Lung (tissue), 17 donors: ENCODE measurements at places on chromosomes 11 and 22.

GRCh38 chr11:107372439-107372838, 85.2 kb downstream of the CWF19L2 start:
- DNase-seq, result no peak

DNA sequence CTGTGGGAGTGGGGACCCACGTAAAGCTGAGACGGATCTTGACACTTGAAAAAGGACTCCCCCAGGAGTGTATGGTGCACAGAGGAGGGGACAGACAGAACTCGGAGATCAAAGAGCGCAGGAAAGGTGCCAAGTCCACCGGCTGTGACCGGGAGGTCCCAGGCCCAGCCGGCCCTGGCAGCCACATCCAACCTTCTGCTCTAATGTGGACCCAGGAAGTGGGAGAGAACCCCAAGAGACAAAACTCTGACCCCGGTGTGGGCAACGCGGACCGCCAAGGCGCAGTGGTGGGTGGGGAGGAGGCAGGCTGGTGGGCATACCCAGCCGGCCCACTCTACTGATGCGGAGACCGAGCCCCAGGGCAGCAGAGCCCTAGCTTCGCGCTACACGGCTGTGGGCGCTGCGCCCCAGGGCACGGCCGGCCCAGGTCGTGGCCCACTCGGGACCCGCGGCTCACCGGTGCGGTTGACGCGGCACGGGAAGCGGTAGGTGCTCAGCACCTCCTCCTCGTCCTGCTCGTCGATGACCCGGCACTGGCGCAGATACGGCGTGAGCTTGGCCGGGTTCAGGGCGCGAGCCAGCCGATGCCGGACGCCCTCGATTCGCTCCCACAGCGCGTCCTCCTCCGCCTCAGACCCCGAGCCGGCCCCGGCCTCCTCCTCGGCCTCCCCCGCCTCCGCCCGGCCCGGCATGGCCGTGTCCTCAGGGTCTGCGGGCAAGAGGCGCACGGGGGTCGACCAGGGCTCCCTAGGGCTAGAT, 527 bp downstream of the CARD10 start:
- peak; percentile 26 for DNase-seq

DNA sequence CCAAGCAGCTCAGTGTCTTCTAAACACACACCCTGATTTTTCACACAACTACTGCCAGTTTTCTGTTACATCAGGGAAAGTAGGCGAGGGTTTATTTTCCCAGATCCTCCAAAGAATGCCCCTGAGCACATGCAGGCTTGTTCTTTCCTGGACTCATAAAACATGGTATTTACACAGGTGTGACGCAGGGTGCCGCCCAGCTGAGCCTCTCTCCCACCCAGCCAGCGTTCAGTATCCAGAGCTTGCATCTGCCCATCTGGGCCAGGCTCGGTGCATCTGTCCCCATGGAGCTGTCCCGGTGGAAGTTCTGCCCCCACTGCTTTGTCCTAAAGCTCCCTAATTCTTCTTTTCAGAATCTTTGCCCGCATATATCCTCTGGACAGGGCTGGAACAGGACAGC, 44.8 kb upstream of the ISX start:
- DNase-seq, result no peak

GRCh38 chr22:29167032-29167911, 38.4 kb upstream of the EMID1 start:
- no peak for DNase-seq

DNA sequence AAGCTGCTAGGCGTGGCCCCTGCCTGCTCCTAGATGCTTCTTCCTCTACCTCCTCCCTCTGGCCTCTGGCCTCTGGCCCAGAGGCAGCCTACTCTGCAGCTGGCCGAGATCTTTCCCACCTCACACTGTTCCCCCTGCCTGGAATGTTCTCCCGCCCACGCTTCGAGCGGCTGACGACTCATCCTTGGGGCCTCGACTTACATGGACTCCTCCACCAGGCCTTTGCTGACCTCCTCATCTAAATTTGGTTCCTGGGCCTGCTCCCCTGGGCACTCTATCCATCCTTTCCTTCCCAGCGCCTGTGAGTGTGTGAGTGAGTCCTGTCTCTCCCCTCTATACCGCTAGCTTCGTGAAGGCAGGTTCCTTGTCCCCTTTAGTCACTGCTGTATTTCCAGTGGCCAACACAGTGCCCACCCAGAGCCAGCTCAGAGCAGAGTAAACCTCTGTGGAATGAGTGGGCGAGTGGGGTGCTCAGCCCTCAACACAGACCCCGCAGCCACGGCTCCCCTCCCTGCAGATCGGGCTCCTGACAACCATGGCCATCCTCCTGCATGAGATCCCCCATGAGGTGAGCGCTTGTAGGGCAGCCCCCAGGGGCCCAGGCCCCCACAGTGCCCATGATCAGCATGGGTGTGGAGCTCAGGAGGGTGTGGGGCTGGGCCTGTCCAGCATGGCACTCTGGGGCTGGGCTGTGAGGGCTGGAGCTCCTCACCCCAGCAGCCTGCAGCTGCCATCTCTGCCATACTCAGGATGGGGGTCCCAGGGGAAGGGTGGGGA, 5.7 kb downstream of the SLC39A13 start:
- DNase-seq, result peak; percentile 32

- no peak for DNase-seq
Observed at GRCh38 chr11:61256710-61257482, 15.9 kb downstream of the PGA5 start.

- DNase-seq, result peak; percentile 65
Observed at GRCh38 chr11:78957476-78958245, 383.0 kb upstream of the NARS2 start.

GRCh38 chr11:38005597-38005996, 1407.6 kb upstream of the RAG2 start:
- no peak for DNase-seq

GRCh38 chr11:118078911-118079411, 2.1 kb downstream of the TMPRSS4 start:
- DNase-seq, result no peak

DNA sequence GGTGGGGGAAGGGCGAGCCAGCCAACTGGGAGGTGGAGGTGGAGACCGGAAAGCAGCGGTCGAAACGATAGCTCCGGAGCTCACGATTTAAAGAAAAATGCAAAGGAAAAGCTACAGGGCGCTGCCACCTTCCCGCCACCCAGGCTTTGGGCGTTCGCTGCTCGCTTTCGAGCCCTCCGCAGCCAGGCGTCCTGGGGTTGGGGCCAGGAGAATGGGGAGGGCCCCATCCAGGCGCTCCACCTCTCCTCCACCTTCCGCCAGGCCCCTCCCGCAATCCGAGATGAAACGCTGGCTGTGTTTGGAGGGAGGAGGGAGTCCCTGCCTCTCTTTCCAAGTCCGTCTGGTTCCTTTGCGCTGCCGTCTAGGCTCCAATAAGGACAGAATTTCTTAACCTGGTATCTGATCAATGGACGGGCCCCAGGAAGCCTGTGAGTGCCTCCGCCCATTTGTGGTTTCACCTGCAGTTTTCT, 483 bp upstream of the ABTB2 start:
- peak; percentile 60 for DNase-seq

DNA sequence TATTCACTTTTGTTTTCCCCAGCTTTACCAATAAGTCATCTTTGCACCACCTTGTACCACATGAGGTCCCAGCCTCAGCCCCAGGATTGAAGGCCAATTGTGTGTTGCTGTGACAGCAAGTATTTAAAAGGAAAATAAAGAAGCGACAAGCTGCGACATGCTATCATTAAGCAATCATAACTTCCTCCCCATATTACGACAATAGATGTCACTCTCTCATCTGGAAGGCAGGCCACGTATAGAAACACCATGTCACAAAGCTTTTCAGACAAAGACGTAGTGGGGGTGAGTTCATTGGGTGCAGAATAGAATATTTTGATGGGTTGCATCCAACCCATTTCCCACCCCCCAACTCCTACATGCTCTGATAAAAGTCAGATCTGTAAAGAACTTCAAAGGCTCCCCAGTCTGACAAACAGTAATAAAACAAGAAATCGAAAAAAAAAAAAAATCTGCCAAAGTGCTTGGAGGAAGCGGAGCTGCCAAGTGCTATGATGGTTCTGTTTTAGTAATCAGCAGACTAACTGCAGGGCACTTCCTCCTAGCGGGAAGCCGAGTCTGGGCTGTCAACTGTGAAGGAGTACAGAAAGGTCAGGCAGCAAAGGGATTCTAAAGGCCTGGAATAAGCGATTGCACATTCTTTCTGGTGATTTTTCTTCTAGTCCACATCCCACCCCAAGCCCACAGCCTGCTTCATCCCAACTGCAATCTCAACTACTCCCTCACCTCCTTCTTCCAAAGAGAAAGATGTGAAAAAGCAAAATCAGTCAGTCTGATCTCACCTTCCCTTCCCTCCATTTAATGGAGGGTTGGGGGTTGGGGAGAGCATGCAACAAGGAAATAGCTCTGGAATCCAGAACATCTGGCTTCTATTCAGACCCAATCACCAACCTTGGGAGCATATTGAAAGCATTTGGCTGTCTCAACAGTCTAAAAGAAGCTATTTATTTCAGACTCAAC, 131.4 kb upstream of the UBASH3B start:
- DNase-seq, result peak; percentile 86

- DNase-seq, result no peak
Observed at GRCh38 chr11:60791153-60791933, 6.2 kb downstream of the MS4A10 start.

GRCh38 chr11:21427726-21428125, 758.3 kb downstream of the NELL1 start:
- no peak for DNase-seq
